Psoas muscle (tissue), 8 donors: ENCODE measurements at places on chromosomes 6 and 20. TPM values are rescaled to one million over a fixed set of nuclear protein-coding genes. Genes with fewer than 3 reads are reported as not detected.

Gene CST3
- total RNA-seq = 422 TPM

DNA sequence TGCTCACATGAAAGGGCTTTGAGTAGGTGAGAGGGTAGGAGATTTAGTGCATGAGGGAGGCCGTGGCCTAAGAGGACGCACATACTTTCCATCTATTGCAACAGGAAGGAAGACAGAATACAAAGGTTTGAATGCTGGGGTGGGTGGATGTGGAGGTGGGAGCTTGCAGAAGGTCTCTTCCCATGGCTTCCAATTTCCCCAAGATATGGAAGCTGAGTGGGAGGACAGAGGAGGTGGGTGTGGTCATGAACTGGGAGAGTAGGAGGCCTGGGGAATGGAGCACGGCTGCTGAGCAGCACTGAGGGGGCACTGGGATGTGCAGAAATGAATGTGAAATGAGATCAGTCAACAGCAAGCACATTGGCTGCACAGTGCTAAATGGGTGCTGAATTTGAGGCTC is 70.3 kb downstream of the SCML4 start:
- no peak for DNase-seq

- DNase-seq = no peak
These were observed 2.1 kb upstream of the LIME1 start for GRCh38 chr20:63734111-63734945.

- no peak for DNase-seq
These were observed 1.2 kb upstream of the RAB22A start for GRCh38 chr20:58308290-58308679.

Gene PCIF1
- total RNA-seq = 24.7 TPM

DNA sequence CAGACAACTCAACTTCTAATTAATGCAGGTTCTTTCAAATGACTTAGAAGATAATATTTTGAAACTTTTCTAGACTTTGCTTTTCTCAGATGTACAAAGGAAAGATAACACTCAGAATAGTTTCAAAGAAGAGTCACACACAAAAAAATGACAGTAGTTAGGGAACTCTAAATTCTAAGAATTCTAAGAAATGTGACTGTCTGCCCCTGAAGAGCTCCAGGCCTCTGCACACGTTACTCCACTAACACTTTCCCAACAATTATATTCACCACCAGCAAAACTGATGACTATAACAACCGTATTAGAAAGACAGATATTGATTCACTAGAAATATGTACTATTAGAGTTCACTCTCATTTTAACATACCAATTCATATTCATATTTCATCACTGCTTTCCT is 133.3 kb upstream of the SMLR1 start:
- no peak for DNase-seq

- no peak for DNase-seq
These were observed 683 bp upstream of the C20orf204 start for GRCh38 chr20:64035066-64035932.

DNA sequence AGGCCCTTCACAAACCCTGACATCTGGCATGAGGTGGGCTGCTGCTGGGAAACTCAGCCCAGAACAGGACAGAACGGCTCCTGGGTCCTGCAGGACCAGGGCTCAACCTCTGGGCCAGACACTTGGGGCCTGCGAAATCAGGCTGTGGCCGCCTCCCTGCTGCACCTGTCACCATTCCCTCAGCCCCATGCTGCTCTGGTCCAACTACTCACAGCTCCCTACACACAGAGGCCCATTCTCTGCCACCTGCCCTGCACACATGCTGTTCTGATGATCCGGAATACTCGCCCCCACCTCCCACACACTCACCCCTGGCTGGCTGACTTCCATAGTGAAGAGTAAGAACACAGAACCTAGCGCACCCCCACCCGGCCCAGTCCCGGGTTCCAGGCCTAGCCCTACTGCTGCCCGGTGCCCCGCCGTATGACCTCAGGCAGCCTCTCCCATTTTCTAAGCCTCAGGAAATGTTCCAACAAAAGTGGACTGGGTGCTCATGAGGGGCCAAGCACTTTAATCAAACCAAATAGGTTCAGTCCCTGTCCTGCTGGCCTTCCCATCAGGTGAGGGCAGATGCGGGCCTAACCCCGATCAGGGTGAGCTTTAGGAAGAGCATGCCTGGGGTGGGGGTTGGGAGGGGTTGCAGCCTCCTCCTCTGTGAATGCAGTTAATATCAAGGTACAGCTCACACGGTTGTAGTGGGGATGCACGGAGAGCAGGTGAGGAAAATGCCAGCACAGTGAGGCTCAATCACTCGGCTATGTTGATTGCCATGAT is 3.9 kb downstream of the PEDS1 start:
- DNase-seq = peak; percentile 74

GRCh38 chr6:159679091-159680077 is 13.7 kb downstream of the SOD2 start:
- DNase-seq = no peak

GRCh38 chr6:111450636-111451035 is 32.4 kb downstream of the REV3L start:
- no peak for DNase-seq

DNA sequence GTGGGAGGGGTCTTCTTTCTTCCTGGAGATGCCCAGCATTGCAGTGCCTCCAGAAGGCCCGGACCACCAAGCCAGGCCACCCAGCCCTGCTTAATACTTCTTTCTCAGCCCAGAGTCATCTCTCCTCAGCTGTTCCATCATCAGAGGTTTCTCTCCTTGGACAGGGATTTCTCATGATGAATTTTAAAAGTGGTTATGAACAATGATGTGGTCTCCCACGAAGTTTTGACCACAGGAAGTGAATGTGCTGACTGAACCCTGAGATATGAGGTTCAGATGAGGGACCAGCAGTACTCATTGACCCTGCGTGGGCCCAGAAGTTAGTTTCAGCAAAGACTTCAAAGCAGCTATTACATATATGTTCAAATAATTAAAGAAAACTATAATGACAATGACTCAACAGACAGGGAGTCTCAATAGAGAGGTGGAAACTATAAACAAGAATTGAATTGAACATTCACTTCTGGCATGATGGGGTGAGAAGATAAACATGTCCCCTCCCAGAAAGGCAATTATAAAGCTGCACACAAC is 114.5 kb upstream of the SLC22A16 start:
- no peak for DNase-seq

DNA sequence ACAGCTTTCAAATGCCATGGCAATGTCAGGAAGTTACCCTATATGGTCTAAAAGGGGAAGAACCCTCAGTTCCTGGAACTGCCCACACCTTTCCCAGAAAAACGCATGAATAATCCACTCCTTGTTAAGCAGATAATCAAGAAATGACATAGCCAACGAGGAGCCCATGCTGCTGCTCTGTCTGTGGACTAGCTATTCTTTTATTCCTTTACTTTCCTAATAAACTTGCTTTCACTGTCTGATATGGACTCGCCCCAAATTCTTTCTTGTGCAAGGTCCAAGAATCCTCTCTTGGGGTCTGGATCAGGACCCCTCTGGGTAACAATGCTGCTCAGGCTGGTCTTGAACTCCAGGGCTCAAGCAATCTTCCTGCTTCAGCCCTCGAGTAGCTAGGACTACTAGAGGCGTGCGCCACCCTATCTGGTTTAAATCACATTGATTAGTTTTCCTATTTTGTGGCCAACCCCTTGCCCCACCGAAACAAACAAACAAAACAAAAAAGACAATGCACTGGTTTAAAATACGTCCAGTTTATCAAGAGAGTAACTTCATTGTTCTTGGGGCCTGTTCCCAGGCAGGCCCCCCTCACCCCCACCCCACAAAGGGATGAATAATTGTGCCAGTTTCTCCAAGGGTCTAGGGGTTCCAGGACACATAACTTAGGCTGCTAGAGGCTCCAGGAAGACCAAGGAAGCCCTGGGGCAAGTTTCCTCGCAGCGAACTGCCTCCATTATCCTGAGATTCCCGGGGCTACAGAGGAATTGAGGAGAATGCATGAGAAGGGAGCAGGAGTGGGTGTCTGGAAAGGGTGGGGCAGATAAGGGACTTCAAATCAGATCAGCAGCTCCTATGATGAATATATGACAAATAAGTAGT is 10.1 kb upstream of the AKAP12 start:
- no peak for DNase-seq

Gene KCNQ2
- 0.19 TPM for total RNA-seq

Gene SLC16A10
- total RNA-seq = 106 TPM

- no peak for DNase-seq
These were observed 264.5 kb downstream of the CD83 start for GRCh38 chr6:14381829-14382677.

DNA sequence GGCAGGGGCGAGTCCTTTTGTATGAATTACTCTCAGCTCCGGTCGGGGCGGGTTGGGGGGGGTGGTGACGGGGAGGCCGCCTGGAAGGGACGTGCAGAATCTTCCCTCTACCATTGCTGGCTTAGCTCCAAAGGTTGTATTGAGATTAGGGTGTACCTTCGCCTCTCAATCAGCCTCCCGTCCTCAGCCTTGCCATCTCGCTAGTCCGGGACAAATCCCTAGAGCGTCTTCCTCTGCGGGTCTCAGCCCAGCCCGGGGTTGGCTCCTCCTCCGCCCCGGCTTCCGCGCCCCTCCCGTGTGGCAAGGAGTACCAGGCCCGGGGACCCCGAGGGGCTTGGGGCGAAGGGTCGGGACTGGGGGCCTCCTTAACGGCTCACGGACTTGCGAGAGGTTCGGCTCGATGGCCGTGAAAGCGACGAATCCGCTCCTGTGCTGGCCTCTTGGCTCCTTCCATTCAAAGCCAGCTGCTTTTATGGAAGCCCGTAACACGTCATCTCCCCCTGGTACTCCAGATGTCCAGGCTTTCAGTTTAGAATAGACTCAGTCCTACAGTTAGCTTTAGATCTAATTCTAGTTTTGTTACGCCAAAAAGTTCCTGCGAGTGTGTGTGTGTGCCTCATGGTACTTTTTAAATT is 636 bp upstream of the EEF1A1 start:
- DNase-seq = peak; percentile 80

DNA sequence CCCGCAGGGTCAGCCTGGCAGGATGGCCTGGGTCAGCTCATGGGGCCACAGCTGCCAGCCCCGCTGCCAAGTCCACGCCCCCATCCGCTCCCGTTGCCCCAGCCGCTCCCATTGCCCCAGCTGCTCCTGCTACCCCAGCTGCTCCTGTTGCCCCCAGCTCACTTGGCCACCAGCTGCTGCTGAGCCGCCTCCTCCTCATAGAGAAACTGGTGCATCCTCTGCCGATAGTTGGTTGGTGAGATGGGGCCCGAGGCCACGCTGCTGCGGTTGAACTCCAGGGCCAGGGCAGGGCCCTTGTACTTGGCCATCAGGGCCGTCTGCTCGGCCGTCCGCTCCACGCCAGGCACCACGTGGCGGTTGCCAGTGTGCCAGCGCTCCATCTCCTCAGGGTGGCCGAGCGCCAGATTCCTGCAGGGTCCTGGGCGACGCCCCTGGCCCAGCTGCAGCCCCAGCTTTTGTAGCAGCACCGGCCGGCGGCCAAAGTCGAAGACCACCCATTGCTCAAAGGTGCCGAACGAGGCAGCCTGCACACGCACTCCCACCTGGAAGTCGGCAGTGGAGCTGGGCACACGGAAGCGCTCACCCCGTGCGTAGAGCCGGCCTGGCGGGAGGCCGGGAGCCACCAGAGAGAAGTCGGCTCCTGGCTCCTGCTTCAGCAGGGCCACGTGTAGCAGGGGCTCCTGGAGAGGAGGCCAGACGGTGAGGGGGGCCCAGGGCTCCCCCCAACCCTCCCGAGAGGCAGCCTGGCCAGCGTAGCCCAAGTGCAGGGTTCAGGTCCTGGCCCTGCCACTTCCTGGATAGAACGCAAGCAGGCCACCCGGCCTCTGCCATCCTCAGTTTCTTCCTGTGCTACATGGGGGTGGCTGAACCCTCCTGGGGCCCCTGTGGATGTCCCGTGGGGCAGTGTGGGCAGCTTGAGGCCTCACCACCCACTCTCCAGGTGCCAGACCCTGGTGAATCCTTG is 4.8 kb downstream of the HELZ2 start:
- no peak for DNase-seq

DNA sequence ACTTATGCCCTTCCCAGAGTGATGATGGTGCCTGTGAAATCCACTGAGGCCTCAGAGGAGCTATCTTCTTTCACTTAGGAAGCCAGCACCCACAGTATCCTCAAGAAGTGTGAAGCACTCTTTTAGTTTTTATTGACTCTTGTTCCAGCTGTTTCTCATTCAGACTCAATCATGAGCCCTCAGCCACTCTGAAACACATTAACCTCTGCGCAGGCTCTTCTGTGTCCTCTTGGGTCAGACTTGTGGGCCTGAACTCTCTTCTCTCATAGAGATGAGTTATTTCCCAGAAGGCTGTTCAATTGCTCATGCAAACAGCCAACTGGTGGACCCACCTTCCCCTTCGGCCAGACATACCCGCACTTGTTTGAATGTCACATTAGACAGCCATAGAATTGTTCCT is 27.8 kb upstream of the PREP start:
- DNase-seq = no peak

Gene TRAPPC3L
- not detected for total RNA-seq

DNA sequence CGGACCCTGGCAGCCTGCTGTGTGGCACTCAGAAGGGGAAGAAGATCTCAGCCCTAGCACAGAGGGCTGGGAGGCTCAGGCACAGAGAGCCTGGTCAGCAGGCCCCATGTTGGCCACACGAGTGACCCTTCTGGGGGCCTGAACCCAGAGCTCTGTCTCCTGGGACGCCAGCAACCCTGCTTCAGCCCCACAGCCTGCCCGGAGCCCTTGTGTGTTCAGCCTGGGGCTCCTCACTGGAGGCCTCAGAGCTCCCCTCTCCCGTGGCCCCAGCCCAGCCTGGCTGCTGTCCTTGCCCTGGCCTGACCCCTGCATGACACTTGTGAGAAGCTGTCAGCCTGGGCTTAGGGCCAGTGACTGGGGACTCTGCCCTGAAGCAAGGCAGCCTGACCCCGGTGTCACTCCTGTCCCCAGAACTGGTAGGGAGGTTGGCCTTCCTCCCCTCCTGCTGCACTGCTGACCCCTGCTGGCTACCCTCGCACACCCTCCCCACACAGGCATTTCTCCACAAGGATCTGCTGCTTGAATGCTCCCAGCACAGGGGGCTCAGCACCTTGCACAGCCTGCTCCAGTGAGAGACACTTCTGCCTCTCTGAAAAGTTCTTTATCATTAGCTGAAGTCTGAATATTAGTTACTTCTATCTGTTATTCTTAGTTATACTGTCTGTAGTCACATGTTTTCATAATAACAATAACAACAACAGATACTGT is 15.4 kb upstream of the IP6K3 start:
- DNase-seq = peak; percentile 97

DNA sequence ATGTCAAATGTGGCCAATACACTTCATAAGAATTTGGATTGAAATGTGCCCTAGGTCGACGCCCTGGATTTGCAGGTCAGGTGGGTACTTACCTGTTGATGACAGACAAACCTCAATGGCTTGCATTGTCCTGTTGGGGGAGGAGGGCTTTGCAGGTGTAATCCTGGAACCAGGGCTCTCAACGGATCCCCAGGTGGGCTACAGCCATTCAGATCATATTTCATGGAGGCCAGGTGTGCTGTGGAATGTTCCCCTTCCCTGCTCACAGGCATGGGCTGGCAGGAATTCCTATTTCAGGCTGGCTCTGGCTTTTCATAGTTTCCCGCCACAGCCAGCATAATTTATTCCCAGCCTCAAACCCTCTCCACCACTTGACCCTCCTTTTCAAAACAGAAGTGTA is 254.7 kb downstream of the SMOC2 start:
- no peak for DNase-seq

GRCh38 chr6:157272866-157273755 is 50.2 kb downstream of the TMEM242 start:
- no peak for DNase-seq

GRCh38 chr6:146827216-146827928 is 228.6 kb downstream of the ADGB start:
- no peak for DNase-seq

Gene TOMM34
- 11.0 TPM for total RNA-seq
